ENCODE measurements at places on chromosomes 2 and 18.

DNA sequence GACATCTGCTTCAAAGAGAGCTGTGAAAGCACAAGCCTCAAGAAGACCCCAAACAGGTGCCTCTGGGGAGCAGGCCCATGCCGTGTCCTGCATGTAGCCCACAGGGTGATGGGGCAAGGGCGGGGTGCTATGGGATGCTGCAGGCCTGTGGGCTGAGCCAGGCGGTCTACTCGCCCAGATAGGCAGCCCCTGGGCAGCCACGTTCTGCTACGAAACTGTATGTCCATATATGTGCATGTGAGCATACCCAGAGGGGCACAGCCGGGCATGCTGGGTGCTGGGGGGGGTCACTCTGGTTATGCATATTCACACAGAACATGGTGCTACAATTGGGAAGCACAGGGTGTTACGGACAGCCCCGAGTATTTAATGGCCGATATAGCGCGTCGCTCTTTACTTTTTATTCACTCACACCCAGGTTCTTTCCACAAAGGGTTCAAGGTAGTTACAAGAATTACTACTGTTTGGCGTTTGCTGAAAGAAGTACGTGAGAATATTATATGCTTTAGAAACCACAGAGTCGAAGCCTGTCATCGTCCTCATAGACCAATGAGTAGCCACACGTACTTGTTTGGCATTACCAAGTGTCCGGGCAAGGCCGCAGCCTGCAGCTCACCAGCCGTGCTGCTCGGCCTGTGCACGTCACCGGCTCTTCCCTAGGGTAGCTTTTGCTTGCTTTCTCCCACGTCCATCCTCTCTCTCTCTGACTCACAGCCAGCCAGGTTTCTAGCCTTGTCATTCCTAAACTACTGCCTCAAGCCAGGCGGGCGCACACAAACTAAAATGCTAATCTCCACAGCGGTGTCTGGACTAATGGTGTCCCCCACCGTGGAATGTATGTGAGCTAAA, 14.4 kb downstream of the MTERF4 start:
- no peak for DNase-seq

DNA sequence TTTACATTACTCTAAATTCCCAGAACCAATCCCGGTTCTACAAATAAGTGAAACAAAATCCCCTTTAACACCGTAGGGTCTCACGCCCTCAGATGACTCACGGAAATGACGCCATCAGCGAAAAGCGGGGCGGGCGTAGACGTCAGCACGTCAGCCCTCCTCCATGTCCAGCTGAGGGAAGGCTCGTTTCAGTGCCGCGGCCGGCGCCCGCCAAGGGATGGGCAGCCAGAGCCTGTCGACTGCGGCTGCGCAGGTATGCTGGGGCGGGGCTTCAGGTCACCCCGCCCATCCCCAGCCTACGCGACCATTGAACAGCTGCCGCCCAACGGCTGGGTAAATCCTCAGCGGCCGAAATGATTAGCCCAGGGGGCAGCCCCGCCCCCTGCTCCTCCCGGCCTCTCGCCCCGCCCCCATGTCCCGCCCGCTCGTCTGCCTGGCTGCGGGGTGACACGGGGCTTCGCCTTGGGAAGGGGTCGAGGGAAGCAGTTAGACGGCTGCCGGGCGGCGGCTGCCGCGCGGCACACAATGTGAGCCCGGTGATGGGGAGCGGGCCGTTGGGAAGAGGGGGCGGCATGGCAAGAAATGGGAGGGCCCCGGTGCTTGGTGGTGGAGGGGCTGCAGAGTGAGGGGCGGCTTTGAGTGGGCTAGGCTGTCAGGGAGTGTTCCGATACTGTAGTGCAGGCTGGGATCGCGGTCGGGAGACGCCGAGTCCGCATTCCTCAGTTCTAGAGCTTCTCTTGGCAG, at the start of gene NBEAL1:
Gene NBEAL1, plus strand, starts transcription at position 420 of the 744 bp plus-strand sequence. CDS start 1,510 bp downstream, outside the sequence.
- DNase-seq, result peak; percentile 83

DNA sequence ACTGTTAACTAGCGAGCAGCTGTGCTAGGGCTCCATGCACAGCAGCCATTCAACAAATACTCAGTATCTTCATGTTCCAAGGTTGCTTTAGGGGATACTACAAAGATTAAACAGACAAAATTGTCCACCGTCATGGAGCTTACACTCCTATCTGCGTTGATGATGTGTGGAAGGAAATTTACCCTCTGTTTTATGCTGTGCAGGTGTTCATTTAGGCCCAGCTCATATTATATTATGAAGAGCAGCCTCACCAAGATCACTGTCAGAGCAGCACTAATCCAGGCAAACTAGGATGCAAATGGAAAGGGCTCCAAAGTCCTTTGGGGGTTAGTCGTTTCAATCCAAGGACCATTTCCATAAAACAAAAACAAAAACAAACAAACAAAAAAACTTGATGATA, 13.4 kb upstream of the WIPF1 start:
- no peak for DNase-seq

GRCh38 chr2:159186462-159186861, 100.0 kb downstream of the WDSUB1 start:
- no peak for DNase-seq

GRCh38 chr2:191363267-191363666, 118.1 kb downstream of the MYO1B start:
- DNase-seq, result no peak

- DNase-seq, result no peak
These were observed 41.8 kb downstream of the SLC14A1 start for GRCh38 chr18:45765796-45766195.

GRCh38 chr2:119417908-119418307, 13.7 kb upstream of the TMEM37 start:
- DNase-seq, result no peak

- DNase-seq, result no peak
These were observed 143.2 kb upstream of the RND3 start for GRCh38 chr2:150630587-150631235.

GRCh38 chr2:9769171-9770005, 73.9 kb upstream of the TAF1B start:
- no peak for DNase-seq

- no peak for DNase-seq
These were observed 17.4 kb downstream of the CIDEA start for GRCh38 chr18:12271376-12272235.

GRCh38 chr2:57880446-57880845, 166.2 kb upstream of the VRK2 start:
- no peak for DNase-seq

- DNase-seq, result no peak
These were observed 1.1 kb upstream of the NCKAP5 start for GRCh38 chr2:133569286-133569830.

GRCh38 chr2:80489717-80490116, 185.2 kb upstream of the LRRTM1 start:
- DNase-seq, result no peak

DNA sequence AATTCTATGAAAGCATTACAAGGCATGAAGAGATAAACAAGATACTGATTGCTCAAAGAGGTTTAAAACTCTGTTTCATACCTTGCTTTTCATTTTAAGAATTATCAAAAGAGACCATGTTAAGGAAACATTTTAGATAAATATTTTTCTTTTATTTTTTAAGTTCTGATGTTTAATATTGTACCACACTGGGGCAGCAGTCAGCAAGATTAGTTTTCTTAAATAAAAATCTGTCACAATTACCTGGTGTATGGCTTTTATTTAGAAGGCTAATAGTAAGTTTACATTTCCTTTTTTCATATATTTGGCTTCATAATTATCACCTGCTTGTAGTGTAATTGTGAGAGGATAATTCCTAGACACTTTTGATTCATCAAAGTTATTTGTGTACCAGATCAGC, 46.4 kb downstream of the ZNF804A start:
- no peak for DNase-seq

DNA sequence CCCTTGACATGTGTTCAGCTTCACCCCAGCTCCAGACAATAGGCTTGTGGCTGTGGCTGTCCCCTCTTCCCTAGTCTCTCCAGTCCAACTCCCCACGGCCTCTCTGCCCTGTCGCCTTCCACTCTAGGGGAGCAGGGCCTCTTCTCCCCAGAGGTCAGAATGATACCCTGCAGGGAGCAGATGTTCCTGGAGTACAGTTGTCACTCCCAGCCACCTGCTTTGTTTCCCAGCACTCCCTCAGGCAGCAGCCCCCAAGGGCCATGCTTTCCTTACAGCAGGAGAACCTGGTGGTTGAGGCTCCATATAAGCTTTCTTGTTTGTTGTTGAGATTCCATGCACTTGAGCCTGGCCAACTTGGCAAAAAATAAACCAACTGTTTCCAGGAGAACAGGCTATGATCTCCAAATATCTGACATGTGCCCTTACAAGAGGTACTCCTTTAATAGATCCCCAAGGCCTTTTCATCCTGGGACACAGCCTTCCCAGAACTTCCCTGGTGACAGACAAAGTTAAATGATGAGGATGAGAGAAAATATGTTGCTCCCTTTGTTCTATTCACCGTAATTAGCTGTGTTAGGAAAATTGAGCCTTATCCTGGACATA, 45.1 kb downstream of the DPYSL5 start:
- DNase-seq, result no peak

DNA sequence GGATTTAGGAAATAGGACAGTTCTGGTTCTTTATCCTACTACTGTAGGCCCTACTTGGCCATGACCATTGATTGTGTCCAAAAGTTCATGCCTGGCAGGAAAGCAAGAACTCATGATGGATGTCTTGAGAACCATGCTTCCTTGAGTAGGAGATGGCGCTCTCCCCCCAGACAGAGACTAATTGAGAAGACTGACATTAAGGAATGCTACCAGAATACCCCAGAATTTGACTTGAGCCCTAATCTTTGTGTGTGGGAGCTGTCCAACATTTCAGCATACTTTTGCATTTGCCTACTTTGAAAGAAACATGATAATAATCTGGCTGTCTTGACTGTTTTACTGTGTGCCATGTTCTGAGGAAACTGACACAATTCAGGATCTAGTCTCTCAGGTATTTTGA, 23.3 kb downstream of the MAPRE3 start:
- no peak for DNase-seq

DNA sequence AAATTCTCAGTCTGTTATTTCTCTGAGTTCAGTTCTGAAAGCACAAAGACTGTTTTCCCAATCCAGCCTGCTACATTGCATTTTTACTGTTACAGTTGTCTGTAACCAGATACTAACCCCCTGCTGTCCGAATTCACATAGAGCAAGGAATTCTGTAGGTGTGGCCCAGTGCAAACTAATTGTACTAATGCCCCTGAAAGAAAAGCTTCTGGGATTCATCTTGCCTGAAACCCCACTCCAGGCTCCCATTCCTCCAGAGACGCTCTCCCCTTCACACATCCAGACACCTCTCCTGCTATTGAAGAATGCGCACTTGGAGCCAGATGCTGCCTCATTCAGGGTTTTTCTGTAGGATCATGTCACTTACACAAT, 127.0 kb downstream of the TTC32 start:
- DNase-seq, result no peak

DNA sequence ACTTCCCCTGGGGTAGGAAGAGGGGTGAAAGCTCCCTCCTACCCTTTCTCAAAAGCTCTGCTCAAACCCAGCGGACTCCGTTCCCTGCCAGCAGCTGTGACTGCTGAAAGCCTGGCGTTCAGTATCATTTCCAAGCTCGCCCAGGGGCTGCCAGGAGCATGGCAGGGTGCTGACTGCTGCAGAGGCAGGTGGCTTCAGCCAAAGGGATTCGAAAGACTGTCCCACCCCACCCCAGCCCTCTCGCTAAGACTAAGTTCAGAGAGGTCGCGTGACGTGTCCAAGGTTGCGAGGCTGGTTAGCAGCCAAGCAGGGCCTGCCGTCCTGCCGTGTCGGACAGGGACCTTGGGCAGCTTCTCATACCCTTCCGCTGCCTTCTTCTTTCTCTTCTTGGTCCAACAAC, 72.3 kb upstream of the RAB12 start:
- no peak for DNase-seq

- DNase-seq, result no peak
These were observed 492.4 kb upstream of the LRATD1 start for GRCh38 chr2:14140009-14140550.

DNA sequence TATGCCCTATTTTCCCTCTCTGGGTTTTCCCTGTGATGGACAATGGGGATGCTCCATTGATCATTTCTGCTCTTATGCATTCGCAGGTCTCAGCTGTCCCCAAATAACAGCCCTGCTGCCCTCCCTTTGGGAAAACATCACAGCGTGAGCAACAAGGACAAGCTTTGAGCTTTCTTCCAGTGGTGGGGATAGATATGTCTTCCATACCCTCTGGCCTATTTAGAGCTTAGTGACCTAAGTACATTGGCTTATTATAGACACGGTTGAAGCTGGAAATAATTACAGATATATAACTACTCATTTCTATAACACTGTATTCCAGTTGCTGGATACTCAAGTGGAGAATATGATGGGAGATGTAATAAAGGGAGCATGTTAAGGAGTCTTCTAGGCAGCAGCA, 304.3 kb upstream of the MGAT5 start:
- DNase-seq, result no peak

- no peak for DNase-seq
These were observed 28.5 kb upstream of the C18orf32 start for GRCh38 chr18:49515516-49515915.

All from esophagus squamous epithelium (tissue), 5 donors.